Heart left ventricle (tissue), 16 donors: ENCODE measurements at places on chromosomes 16 and 17. TPM values are rescaled to one million over a fixed set of nuclear protein-coding genes. Genes with fewer than 3 reads are reported as not detected.

Gene SPATA22
- total RNA-seq = not detected

GRCh38 chr17:14748036-14748710, 447.3 kb downstream of the HS3ST3B1 start:
- no peak for DNase-seq

DNA sequence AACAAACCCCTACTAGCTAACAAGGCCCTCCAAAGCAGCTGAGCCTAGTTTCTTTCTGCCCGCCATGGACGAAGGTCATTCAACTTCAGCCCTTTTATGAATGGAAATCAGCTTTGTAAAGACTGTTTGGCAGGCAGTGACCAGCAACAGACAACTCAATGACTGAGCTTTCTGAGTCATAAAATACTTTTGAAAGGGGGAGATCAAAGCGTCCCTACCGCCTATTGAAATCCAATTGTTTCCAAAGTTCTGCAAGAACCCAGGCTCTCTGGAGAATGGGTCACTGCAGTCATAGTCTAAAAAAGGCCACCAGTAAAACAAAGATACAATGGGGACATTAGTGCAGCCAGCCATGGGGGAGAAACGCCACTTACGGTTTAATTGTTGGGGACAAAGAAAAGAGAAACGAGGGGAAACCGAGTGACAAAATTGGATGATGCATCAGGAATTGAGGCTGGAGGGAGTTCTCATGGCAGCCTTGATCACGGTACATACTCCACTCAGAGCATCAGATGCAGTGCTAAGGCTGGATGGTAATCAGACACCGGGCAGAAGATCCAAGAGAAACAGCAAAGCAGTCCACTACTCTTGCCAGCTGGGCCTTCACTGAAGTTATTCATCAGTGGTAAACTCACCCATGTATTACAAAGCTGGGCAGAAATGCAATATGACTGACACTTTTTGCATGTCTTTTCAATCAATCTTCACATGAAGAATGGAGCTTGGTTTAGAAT, 9.8 kb downstream of the ADAMTS18 start:
- DNase-seq = no peak

DNA sequence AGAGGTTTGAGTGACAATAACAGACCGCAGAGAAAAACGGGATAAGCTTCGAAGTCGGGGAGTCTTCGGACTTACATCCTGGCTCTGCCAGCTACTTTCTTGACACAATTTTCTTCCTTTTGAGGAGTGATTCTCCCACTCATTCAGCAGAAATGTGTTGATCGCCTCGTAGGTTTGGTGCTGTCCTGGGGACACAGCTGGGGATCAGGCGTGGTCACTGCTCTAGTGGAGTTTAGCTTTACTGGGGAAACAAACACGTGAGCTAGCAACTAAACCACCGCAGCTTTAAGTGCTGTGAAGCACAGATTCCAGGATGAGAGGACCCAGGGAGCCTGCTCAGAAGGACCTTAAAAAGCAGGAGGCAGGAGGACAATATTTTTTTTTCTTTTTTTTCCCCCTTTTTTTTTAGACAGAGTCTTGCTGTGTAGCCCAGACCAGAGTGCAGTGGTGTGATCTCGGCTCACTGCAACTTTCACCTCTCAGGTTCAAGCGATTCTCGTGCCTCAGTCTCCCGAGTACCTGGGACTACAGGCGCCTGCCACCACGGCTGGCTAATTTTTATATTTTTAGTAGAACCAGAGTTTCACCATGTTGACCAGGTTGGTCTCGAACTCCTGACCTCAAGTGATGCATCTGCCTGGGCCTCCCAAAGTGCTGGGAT, 858 bp downstream of the NUBP1 start:
- peak; percentile 40 for DNase-seq

- no peak for DNase-seq
Measured at GRCh38 chr17:78793415-78793814, 11.3 kb upstream of the CYTH1 start.

DNA sequence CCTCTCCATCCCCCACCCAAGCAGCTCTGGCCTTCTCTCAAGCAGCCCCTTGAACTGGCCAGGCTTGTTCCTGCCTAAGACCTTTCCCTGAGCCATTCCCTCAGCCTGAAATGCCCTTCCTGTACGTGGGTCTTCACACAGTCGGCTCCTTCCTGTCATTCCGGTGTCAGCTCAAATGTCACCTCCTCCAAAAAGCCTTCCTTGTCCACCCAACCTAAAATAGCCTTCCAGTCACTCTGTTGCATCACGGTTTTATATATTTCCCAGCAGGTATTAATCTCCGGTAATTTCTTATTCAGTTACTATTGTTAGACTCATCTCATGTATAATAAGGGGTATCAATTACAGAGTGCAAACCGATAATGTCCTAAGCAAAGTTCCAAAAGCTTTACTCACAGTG, 51.8 kb downstream of the C17orf67 start:
- no peak for DNase-seq

Gene RASD1
- 16.2 TPM for total RNA-seq

DNA sequence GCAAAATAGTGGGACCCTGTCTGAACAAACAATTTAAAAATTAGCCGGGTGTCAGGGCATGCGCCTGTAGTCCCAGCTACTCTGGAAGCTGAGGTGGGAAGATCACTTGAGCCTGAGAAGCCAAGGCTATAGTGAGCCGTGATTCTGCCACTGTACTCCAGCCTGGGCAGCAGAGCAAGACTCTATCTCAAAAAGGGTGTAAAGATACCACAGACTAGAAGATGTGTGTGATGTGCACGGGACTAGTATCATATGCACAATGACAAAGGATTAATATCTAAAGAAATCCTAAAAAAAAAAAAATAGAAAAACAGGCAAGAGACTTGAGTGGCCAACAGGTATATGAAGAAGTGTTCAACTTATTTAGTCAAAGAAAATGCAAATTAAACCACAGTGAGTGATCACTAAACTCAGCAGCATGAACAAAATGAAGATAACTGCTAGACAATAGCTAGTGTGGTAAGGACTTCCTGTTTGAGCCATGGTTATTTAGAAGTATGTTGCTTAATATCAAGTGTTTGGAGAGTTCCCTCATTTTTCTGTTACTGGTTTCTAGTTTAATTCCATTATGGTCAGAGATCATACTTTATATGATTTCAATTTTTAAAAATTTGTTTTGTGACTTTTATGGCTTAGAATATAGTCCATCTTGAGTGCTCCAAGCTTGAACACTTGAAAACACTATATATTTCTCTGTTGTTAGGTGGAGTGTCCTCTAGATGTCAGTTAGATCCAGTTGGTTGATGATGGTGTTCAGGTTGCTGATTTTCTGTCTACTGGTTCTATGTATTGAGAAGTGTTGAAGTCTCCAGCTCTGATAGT, 14.7 kb upstream of the SLX4 start:
- DNase-seq = no peak

DNA sequence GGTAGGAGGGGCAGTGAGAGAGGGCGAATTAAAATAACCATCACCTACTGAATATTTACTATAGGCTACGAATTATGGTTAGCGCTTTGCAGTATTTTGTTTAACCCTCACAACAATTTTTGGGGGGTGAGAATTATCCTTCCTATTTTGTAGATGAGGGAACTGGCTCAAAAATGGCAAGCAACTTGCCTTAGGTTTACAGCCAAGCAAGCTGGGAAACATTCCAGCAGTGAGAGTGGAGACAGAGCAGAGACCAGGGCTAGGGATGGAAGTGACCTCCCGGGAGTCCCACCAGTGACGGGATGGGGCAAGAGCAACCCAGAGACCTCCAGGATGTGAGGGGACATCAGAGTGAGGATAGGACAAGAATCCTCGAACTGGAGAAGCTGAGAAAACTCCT, 352 bp upstream of the VMO1 start:
- DNase-seq = no peak

- DNase-seq = no peak
Measured at GRCh38 chr17:1737531-1738291, 5.0 kb upstream of the SERPINF2 start.

Gene SPHK1
- total RNA-seq = 13.8 TPM

- DNase-seq = no peak
Measured at GRCh38 chr16:764848-765487, 4.4 kb downstream of the MSLN start.

GRCh38 chr16:84139628-84140258, 5.2 kb downstream of the HSDL1 start:
- DNase-seq = no peak

GRCh38 chr16:15547768-15548096, 95.2 kb downstream of the MARF1 start:
- DNase-seq = no peak

Gene CEP295NL
- 0.77 TPM for total RNA-seq

DNA sequence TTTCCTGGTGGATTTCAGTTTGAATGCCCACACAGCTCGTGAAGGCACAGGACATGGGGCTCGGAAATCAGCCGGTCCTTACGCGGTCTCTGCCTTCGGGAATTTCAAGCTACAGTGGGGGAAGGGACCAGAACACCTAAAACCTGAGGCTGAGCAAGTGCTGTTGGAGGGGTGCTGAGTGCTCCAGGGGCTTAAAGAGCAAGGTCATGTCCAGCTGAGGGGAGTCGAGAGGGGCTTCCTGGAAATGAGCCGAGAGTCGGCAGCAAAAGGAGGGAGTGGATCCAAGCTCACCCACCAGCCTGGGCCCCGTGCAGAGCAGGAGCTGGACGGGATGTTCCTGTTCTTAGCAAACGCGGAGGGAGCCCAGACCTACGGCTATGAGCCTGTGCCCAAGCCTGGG, 73.2 kb upstream of the RPL38 start:
- no peak for DNase-seq

- peak; percentile 91 for DNase-seq
Measured at GRCh38 chr17:4950075-4950745, 709 bp upstream of the ENO3 start.

DNA sequence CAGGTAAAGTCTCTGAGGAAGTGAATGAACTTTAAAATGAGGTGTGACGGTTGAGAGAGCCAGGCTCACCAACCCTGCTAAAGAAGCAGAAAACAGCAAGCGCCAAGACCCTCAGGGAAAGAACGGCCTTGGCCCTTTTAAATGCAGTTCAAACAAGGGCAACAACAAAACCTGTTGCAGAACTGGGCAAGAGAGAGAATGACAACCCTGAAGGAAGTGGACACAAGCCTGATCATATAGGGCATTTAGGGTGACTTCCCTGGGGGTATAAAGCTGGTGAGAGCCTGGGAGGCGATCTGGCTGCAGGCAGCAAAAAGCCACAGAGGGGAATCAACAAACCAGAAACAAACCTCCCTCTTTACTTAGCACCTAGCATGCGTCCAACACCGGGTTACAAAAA, 1.0 kb downstream of the CPPED1 start:
- DNase-seq = no peak

DNA sequence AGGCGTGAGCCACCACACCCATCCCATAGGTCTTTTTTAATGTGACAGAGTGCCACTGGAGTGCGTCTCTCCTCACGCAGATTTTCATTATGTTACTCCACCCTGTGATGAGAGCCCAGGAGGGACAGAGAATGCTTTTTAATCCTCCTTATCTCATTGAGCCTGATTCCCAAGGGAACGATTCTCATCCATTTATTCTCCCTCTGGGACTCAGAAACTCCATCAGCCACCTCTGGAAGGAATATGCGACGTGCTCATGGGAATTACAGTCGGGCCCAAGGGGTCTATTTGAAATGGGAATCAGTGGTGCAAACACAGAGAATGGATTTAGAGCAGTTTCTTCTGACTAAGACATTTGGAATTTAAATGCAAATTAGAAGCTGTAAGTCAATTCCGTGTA, 155.9 kb upstream of the HSBP1 start:
- no peak for DNase-seq

Gene SPOP
- total RNA-seq = 60.4 TPM

DNA sequence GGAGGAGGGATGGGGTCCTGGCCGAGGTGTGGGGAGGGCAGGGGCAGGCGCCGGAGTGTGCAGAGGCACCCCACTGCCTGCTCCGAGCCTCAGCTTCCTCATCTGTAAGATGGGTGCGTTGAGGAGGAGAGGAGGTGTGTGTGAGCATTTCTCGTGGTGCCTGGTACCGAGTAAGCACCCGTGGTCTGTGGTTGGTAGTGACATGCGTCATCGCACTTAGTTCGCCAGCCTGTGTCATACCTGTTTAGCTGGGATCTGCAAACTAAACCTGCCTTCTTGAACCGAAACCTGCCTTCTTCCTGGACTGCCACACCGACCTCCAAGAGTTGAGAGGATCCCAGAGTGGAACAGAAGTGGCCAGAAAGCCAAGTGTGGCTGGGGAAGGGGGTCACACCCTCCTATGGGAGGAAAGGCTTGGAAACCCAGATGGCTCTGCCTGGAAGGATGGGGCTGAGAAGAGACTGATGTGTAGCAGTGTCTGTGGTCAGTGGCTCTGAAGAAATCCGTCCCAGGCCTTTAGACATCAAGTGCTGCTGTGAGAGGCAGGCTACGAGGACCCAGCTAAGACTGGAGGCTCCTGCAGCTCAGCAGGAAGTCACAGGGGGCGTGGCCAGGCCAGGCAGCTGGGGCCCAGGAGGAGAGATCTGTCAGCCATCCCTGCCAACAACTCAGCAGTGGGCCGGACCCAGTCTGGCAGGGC, 162.6 kb upstream of the PLCG2 start:
- peak; percentile 72 for DNase-seq

DNA sequence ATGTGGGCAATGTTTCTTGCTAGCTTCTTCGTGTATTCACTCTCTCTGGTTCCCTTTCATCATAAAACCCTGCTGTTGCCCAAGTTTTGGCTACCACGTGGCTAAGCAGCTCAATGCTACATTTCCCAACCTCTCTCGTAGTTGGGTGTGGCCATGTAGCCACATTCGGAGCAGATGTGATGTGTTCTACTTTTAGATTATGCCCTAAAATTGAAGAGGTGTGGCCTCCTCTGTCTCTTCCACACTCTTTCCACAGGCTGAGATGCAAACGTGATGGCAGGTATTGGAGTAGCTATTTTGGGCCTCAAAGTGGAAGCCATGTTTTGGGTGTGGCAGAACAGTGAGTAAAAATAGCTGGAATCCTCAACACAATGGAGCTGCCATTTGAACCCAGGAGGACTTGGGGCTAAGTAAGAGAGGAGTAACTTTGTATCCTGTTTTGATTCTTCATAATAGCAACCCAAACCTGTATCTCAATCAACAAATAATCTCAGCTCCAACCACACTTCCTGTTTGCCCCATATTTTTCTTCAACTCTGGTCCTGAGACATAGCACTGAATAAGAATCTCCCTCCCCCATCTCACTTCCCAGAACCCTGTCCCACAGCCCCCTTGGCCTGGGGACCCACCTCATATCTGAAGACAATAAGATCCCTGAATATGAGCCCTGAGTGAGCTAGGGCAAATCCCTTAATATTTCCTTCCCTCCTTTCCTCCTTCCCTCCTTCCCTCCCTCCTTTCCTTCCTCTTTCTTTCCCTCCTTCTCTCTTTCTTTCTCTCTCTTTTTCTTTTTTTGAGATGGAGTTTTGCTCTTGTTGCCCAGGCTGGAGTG, 4.0 kb downstream of the NUPR1 start:
- DNase-seq = no peak

- no peak for DNase-seq
Measured at GRCh38 chr16:14424595-14424994, 205.5 kb downstream of the PARN start.

Gene CDH13
- 154 TPM for total RNA-seq

DNA sequence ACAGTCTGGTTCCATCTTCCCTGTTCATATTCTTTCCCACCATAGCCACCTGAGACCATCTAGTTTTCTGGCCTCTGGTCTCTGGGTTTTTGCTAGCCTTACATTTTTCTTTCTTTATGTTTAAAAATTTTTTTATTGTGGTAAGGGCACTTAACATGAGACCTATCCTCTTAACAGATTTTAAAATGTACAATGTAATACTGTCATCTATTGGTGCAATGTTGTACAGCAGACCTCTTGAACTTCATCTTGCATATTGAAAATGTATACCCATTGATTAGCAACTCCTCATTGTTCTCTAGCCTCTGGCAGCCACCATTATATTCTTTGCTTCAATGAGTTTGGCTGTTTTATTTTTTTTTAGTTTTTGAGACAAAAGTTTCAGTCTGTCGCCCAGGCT, 39.2 kb downstream of the ITGAM start:
- DNase-seq = no peak

Gene KRTAP3-1
- total RNA-seq = not detected
